ENCODE measurements at places on chromosomes 1 and 21. TPM values are rescaled to one million over a fixed set of nuclear protein-coding genes. Genes with fewer than 3 reads are reported as not detected.

DNA sequence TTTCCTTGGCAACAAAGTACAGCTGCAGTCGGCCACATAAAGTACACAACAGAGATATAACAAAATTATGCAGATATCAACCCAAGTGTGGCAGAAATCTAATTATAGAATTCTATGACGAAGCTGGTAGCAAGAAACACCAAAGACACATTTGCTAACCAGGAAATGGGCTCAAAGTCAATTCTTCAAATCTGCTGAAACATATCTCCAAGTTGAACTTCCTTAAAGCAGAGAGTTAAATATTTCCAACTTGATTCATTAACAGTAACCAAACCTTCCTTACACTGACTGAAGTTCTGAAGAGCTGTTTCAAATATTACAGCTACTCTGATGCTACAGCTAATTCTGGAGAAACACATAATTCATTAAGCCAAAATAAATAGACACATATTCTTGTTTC, 67.6 kb upstream of the SDC3 start:
- no peak for DNase-seq

The CEPT1 gene
- total RNA-seq: 49.9 TPM

- no peak for DNase-seq
These were observed 7.0 kb downstream of the SIM2 start for GRCh38 chr21:36705679-36706481.

DNA sequence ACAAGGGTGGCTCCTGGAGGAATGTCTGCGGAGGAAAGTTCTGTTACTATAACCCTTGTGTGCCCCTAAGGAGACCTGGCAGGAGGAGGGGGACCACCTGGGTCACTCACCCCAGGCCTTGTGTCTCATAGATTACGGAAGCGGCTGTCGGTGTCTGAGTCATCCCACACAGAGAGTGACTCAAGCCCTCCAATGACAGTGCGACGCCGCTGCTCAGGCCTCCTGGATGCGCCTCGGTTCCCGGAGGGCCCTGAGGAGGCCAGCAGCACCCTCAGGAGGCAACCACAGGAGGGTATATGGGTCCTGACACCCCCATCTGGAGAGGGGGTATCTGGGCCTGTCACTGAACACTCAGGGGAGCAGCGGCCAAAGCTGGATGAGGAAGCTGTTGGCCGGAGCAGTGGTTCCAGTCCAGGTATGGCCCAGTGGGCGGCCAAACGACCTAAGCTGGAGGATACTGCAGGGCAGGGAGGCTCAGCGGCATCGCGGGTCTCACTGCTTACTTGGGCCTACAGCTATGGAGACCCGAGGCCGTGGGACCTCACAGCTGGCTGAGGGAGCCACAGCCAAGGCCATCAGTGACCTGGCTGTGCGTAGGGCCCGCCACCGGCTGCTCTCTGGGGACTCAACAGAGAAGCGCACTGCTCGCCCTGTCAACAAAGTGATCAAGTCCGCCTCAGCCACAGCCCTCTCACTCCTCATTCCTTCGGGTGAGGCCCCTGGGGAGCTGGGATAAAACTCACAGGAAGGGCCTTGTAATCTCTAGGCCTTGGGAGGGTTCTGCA, 101.4 kb downstream of the PIK3R3 start:
- DNase-seq: no peak

GRCh38 chr1:227776331-227776771, 39.1 kb upstream of the PRSS38 start:
- DNase-seq: no peak

DNA sequence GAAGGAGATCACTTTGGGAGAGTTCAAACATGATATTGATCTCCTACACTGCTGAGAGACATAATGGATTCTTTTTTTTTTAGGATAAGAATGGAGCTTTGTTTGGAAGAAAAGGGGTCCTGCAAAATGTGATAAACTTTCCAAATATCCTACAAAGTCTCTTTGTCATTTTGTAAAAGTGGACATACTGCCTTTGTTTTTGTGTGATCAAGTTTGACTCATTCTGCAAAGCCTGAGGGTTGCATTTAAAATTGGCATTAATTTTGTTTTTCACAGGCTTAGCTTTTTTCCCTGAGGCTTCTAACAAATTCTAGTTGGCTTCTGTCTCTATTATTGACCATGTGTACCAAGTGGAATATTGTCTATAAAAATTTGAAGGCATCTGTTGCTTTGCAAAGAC, 113.2 kb downstream of the AK5 start:
- no peak for DNase-seq

- peak; percentile 94 for DNase-seq
These were observed 47.8 kb upstream of the ECE1 start for GRCh38 chr1:21337928-21338572.

The WLS gene
- total RNA-seq: 43.0 TPM

- no peak for DNase-seq
These were observed 51.4 kb upstream of the KANK4 start for GRCh38 chr1:62370594-62370993.

The AKNAD1 gene
- not detected for total RNA-seq

The DMRTA2 gene
- not detected for total RNA-seq

The KCNE2 gene
- not detected for total RNA-seq

- DNase-seq: peak; percentile 49
These were observed 35.3 kb downstream of the VN1R5 start for GRCh38 chr1:247291161-247291560.

GRCh38 chr1:152110365-152110859, 4.8 kb downstream of the TCHH start:
- DNase-seq: no peak

GRCh38 chr21:45977396-45977795, 4.2 kb upstream of the COL6A1 start:
- DNase-seq: no peak

- DNase-seq: no peak
These were observed 6.6 kb downstream of the PAPPA2 start for GRCh38 chr1:176469450-176470010.

Measured in mesenteric fat pad (tissue), 1 donor.